ENCODE measurements at places on chromosomes 3 and 15. TPM values are rescaled to one million over a fixed set of nuclear protein-coding genes. Genes with fewer than 3 reads are reported as not detected.

- DNase-seq = no peak
Observed at GRCh38 chr3:125154110-125154509, 58.4 kb downstream of the SLC12A8 start.

GRCh38 chr3:123120573-123120972, 53.7 kb downstream of the PDIA5 start:
- DNase-seq = no peak

DNA sequence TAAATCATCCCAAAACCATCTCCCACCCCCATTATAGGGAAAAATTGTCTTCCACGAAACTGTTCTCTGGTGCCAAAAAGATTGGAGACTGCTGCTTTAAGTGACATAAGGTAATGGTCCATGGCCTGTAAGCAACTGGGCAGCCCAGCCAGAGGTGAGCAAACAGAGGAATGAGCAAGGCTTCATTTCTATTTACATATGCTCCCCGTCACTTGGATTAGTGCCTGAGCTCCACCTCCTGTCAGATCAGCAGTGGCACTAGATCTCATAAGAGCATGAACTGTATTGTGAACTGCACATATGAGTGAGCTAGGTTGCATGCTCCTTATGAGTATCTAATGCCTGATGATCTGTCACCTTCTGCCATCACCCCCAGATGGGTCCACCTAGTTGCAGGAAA, 1159.8 kb upstream of the ALCAM start:
- DNase-seq = no peak

- no peak for DNase-seq
Observed at GRCh38 chr3:107285197-107285596, 92.0 kb upstream of the CCDC54 start.

- no peak for DNase-seq
Observed at GRCh38 chr15:54482251-54482650, 504.0 kb downstream of the UNC13C start.

DNA sequence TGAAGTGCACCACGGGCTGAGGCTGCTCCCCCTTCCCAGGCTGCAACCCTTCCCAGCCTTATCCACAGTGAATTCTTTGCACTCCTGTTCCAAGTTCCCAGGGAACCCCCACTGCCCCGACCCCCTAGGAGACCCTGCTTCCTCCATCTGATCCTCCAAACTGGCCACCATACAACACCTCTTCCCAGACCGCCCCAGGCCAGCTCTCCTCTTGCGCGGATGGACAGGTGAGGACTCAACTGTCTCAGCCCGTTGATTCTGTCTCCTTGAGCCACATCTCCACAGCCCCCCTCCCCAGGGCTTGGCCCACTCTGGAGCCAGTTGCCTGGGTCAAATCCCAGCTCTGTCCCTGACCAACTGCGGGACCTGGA, 21.7 kb downstream of the GRIP2 start:
- no peak for DNase-seq

GRCh38 chr3:143811602-143812001, 36.7 kb downstream of the SLC9A9 start:
- DNase-seq = no peak

The PP2D1 gene
- 2.9 TPM for total RNA-seq

The FGF7 gene
- total RNA-seq = 32.7 TPM

The ACTC1 gene
- total RNA-seq = 194 TPM

The SPINK8 gene
- not detected for total RNA-seq

The ULK3 gene
- 6.5 TPM for total RNA-seq

Measured in umbilical cord (tissue), 2 donors.